CD4-positive, alpha-beta T cell treated with Interleukin-17A for 4 hours (primary cell): ENCODE measurements at places on chromosomes 1 and 21.

DNA sequence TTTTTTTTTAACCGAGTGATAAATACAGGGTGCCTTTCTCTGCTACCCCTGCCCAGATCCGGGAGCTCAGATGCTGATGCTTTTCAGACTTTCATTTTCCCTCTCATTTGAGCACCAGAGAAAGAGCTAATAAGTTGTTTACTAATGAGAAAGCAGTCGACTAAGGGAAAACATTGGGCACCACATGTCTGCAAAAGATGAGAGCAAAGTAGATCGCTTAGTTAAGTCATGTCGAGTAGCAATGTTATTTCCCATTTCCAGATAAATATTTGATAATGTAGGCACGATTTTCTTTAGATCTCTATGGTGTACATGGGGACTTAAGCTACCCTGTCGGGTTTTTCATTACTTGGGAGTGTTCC, 1.2 kb downstream of the PKN2 start:
- DNase-seq, result no peak

DNA sequence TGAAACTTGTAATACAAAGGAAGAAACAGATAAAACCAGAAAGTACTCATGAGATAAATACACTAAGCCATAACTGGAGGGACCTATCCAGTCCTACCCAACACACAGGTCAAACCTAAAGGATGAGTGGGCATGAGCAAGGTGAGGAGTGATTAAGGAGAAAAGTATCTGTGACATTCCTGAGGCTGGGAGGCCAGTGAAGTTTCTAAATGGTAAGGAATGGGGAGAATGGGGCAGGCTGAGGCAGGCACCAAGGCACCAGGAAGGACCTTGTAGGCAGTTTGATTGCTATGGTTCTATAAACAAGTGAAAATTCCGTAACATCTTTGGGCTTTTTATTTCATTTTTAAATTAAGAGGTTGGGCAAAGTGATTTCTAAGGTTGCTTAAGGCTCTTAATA, 10.4 kb downstream of the DDX59 start:
- no peak for DNase-seq

DNA sequence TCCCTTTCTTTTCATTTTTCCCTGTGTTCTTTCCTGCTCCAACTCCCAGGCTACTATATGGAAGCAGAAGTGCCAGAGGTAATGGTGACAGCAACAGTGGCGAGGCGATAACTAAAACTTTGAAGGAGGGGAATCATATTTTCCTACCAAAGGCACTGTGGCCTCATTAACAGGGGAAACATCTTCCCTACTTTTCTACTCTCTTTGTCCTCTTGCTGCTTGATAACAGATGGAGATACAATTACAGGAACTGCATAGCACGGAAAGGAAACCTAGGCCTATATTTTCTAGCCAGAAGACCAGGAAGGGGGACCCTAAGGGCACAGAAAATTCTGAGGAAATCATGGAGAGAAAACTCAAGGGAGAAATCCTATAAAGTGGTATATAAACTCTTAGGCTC, 42.3 kb downstream of the SASS6 start:
- DNase-seq, result no peak

DNA sequence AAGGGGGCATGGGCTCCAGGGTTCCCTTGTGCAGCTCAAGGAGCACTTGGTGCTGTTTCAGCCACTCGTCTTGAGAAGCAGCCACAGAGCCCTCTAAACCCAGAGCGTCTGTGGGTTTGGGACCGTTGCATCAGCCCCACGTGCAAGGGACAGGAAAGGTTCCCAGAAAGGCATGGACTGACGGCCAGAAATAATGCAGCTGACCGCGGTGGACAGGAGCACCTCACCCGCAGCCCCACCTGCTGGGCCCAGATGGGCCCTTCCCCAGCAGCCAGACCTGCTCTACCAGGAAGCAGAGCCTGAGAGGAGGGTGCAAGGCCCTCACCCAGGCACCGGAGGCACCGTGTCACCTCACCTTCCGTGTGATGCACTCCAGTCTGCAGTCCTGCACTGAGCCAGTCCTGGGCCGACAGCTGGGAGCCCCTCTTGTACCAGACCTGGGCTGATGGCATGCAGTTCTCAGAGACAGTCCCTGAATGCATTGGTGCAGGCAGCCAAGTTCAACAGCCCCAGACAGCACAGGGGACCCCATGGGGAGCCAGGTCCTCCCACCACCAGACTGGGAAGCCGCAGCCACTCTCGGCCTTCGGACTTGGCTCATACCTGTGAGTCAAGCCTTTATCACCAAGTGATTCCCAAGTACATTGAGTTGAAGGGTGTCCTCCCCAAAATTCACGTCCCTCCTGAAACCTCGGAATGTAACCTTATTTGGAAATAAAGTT, 4.8 kb upstream of the TFF3 start:
- no peak for DNase-seq

GRCh38 chr1:229260297-229260696, 10.6 kb upstream of the RAB4A start:
- no peak for DNase-seq

- peak; percentile 44 for DNase-seq
Measured at GRCh38 chr1:112956544-112957132, 642 bp upstream of the SLC16A1 start.

DNA sequence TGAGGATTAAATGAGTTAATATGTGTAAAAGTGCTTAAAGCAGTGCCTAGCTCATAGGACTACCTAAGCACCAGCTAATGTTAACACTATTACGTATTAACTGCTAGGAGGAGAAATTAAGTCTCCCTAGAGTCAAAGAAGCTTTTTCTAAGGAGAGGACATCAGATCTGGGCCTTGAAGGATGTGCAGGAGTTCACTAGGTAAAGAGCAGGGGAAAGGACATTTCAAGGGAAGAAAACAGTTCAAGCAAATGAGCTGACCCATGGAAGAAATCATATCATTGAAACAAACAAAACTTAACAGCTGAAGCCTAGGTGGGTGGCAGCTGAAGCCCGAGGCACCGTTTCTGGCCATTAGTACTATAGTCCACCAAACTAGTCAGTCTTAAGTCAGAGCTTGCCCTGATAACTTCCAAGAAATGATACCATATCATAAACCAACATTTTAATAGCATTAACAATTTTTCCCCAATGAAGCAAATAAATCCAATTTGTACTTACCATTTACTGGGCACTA, 46.7 kb downstream of the TRIT1 start:
- no peak for DNase-seq

DNA sequence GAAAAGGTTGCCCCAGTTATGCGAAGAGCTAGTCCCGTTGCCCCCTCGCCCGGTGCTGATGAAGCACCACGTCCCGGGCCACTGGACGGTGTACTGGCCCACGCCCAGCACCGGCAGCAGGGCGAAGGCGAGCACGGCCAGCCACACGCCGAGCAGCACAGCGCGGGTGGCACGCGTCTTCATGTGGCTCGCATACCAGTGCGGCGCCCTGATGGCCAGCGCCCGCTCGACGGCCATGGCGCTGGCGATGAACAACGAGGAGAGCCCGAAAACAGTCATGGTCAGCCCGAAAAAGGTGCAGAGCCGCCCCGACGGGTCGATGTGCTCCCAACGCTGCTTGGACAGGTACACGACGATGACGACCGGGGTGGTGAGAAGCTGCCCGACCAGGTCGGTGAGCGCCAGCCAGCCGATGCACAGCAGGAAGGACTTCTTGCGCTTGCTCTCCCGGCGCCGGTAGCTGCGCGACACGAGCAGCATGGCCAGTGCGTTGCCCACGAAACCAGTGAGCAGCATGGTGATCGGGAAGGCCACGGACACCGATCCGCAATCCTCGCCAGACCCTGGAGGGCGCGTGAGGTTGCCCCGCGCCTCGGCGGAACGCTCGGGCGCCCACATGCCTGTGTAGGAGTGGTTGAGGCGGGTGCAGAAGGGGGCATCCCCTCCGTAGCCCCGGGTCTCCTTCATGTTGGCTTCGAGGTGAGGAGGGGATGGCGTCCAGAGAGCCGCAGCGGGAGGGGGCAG, 553 bp downstream of the PTGER3 start:
- peak; percentile 28 for DNase-seq

DNA sequence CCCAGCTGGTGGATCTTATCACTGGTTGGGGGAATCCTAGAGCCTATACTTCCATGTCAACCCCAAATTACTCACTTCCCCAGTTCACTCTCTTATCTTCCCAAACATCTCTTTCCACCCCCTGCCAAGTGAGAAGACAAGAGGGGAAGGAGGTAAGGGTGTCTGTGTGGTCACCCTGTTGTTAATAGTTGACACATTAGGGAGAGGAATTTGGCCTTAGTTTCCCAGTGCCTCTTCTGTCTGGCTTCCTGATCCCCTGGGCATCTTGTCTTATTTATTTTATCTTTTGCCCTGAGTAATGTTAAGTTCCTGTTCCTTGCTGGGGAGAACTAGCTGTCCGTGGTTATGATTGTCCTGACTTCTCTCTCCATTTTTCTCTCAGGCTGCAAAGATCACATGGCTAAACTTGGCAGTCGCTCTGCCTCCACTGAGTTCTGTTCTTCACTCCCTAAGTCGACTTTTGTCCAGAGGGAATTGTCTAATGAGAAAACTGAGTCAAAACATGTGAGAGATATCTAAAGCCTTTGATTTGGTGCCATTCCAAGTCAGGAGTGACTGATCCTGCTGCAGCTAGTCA, 157.1 kb upstream of the SYT6 start:
- no peak for DNase-seq

DNA sequence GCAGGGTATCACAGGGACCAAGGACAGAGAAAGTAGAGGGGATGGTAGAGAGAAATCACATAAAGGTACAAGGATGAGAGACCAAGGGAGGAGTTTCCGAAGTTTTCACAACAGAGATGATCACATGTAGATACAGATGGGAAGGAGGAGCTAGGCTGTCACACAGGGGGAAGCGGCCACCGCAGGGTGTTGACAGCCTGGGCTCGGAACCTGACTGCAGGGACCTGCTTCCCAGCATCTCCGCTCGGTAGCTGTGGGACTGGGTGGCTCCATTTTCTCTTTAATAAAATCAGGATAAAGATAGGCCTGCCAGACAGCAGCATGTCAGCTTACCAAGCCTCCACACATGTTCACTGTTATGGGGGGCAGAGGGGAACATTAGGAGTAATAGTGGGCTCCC, 32.3 kb downstream of the CDCA8 start:
- no peak for DNase-seq

DNA sequence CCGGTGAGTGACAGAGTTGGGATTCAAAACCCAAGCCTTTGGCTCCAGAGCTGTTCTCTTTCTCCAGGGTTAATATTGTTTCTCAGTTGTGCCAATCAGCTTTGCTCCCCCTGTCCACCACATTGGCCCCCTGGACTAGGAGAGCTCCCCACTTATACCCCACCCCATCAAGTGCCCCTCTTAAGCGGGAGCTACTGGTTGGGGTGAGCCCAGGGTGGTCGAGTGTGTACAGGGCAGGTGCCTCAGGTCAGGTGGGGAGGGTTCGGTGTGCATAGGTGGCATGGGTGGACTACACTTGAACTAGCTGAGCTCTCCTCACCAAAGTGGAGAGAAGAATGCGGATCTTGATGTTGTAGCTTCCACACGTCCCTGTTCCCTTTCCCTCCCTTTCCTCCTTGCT, 14.2 kb downstream of the KCNA2 start:
- DNase-seq, result no peak

DNA sequence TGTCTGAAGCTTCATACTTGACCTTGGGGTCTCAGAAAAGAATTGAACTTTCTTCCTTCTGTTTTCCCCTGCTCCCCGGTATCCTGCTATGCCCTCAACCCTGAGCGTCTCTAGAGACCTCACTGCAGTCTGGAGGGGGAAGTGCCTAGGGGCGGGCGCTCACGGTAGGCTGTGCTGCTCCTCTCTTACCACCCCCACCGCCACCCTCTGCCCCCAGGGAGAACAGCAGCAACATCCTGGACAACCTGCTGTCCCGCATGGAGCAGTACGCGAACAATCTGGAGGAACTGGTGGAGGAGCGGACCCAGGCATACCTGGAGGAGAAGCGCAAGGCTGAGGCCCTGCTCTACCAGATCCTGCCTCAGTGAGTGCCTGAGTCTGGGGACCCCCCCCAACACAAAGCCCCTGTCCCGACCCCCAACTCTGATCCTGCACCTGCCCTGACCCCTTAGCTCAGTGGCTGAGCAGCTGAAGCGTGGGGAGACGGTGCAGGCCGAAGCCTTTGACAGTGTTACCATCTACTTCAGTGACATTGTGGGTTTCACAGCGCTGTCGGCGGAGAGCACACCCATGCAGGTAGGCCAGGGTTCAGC, 10.3 kb downstream of the NPR1 start:
- DNase-seq, result no peak

DNA sequence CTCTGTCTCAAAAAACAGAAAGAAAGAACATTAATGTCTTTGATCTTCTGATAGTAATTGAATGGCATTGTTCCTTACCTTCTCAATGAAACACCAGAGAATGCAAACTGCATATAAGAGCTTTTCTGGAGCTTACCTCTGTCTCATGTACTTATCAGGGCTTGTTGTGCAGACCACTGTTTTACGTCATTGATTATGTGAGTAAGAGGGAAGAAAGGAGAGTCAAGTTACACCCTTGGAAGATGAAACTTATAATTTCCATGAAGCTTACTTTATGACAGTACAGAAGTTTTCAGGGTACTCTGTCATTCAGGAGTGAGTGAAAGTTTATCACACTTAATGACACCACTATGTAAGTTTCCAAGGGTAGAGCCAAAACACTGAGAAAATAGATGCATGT, 49.0 kb upstream of the MAB21L3 start:
- DNase-seq, result no peak

GRCh38 chr1:25959611-25960010, 38.3 kb downstream of the PAFAH2 start:
- no peak for DNase-seq

DNA sequence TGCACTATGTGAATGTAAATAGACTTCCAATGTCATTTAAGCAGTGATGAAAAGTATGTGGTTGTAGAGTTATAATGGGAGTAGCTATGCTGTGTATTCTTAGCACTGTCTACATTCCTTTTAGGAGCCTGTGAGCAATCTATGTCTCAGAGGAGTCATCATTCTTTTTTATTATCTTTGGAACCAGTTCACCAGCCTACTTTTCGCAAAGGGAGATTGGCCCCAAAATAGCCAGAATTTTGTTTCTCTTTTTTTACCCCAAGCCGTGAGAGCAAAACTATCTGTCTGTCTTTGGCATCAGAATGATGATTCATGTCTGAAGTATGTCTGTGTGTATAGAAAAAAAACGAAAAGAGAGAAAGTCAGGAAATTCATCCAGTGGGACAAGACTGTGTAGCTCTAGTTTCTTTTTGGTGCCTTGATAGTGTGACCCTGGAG, 44.2 kb downstream of the OSBPL9 start:
- no peak for DNase-seq

DNA sequence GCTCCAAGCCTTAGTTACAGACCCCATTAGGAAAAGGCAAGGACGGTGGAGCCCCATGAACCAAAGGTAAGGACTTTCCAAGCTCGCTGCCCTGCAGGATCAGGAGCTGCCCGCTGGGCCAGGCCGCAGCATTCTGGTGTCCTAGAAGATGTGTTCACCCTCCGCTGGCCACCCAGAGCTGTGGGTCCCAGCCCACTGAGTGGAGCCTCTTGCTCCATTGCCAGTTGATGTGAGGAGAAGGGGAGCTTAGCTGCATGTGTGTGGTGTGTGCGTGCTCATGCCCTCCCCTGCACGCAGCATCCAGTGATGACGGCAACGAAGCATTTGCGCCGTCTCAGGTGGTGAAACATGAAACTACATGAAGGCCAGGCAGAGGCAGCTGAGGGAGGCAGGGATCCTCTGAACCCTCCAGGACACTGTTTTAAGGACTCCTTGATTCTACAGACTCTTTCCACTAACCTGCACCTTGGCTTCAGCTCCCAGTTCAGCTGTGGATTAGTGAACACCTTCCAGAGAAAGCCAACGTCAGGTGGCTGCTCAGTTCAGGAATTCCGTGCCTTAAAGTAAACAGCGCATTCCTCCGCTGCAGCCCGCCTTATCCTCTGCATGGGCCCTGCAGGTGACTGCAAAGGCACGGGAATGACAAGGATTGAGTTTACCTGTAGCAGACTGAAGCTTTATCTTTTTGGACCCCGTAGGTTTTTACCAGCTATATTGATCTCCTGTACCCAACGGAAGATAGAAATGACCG, 48.7 kb downstream of the SMYD2 start:
- DNase-seq, result no peak
